ENCODE measurements at places on chromosomes 5 and 9.

GRCh38 chr9:136117916-136118319, 757 bp downstream of the TMEM250 start:
- no peak for DNase-seq

- no peak for DNase-seq
Observed at GRCh38 chr5:132756542-132756941, 9.3 kb downstream of the CCNI2 start.

- no peak for DNase-seq
Observed at GRCh38 chr5:65481171-65481581, 544 bp downstream of the ADAMTS6 start.

DNA sequence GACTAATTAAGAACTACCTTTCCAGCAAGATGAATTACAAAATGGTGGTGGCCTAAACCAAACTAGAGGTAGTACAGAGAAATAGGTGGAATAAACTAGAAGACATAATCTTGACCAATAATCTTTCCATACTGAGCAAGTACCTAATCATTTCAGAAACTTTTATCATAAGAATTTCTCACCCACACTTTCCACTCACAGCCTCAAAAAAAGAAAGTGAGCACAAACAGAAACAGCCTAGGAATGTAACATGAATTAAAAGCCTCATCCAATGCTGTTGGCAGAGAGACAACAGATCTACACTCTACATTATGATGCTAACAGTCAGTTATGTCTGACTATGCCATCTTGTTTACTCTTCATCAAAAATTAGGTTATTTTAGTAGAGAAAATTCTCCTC, 1.3 kb downstream of the RNF38 start:
- DNase-seq = no peak

DNA sequence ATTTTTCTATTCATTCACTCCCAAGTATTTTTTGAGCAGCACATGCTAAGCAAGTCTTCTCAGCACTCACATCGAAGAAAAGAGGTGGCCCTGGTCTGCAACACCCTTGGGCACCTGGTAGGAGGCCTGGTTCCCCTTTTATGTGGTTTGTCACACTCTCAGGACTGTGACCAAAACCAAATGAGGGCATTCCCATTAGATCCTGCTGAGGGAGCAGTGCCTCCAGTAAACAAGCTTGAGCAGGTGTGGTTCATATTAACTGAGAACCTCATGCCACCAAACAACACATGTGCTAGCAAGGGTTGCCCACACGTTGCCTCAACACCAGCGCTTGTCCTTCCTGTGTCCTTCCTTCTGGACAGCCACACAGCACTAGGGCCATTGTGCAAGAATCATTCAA, 26.9 kb upstream of the SYK start:
- no peak for DNase-seq

DNA sequence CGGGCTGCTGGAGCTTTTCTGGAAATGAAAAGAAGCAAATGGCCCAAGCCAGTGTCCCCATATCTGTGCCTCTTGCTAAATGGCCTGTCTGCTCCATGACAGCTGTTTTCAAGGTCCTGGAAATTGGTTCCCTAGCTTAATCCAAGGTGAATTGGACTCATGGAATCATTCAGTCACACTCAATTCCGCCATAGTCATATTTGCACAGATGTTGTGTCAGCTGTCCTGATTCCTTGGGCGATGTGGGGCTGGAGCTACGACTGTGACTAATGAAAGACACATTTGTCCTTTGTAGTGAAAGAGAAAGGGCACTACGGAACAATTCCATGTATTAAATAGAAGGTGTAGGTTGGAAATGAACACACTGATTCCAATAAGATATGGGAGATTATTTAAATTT, 102.9 kb upstream of the MEGF10 start:
- no peak for DNase-seq

- no peak for DNase-seq
Observed at GRCh38 chr9:31776471-31776870, 608.0 kb upstream of the ACO1 start.

- no peak for DNase-seq
Observed at GRCh38 chr5:172224996-172225395, 31.0 kb downstream of the EFCAB9 start.

DNA sequence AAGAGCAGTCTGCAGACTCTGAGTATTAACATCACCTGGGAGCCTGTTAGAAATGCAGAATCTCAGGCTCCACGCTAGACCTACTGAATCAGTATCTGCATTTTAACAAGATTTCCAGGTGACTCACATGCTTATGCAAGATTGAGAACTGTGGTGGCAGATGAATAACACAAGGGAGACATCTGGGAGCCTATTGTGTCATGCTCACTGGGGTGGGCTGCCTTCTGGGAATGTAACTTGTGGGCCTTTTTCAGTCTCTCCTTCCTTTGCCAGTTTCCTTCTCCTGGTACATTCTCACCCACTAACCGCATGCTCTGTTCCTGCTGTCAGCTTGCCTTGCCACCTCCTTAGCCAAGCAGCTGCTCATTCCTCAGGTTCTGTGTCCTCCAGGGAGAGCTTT, 176.6 kb upstream of the C9orf72 start:
- DNase-seq = no peak
